ENCODE measurements at places on chromosomes 2 and 18.

DNA sequence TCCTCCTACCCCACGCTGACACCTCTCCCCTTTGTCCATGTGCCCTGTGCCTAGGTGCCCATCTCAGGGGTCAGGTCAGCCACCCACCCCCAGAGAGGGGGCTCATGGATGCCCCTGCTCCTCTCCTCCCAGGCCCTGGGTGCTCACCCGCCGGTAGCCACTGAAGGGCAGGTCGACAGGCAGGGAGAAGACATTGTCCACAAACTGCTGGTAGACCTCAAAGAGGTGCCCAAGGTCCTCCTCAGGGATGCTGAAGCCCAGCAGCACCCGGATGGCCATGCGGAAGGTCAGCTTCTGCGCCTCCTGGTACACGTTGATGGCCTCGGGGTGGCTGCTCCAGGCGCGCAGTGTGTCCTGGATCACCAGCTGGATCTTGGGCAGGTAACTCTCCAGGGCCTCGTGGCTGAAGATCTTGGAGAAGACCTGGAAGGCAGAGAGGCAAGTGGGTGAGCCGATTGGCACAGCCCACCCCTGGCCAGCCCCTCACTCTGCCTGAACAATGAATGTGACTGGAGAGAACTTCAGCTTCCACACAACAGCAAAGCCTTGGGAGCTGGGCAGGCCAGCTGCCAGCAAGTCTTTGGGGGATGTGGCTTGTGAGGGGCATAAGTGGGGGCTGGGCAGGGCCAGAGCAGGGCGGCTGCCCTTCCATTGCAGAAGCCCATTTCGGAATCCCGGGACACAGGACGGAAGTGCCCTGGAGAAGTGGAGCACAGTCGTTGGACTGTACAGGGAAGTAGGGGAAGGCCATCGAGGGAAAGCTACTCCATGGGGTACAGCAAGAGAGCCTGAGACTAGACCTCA, 12.5 kb downstream of the CYP26B1 start:
- H3K27ac ChIP-seq, result no peak overlapping the region
- H3K4me3 ChIP-seq, result no peak overlapping the region
- H3K36me3 ChIP-seq, result no peaks in the 10 kb centered on the region
- DNase-seq, result no peak
- H3K27me3 ChIP-seq, result peaks cover 11% of the 10 kb centered on the region

DNA sequence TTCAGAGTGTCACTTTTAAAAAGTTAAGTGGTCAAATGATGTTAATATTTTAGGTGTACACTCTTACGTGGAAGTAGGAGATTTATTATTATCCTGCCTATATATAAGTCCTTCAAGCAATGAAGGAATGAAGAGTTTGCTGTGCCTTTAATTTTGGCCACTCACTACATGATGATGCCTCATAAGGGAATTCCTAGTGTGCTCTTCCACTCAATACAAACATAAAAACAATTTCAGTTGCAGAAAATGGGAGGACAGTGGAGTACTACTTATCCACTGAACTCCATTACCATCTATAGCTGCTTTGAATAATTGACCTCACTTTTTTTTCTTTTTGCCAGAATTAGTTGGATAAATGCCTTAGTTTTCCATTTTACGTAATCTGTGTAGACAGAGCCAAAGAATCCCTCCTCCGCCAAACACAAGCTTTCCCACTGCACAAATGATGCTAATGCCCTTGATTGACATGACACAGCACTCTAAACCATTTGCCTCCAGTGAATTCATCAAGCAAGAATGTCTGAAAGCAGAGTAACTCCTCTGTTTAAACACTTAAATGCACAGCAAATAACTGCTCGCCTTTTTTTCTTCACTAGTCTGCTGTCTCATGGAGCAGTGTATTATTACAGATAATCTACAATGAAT, 751.1 kb upstream of the FANCL start:
- H3K4me3 ChIP-seq, result no peak overlapping the region
- no peak for DNase-seq
- H3K4me1 ChIP-seq, result no peaks in the 10 kb centered on the region
- H3K27ac ChIP-seq, result no peak overlapping the region

GRCh38 chr2:171824086-171824485, 70.0 kb downstream of the SLC25A12 start:
- no peaks in the 10 kb centered on the region for H3K4me1 ChIP-seq
- no peak overlapping the region for H3K4me3 ChIP-seq
- H3K27ac ChIP-seq, result no peak overlapping the region
- no peak for DNase-seq

DNA sequence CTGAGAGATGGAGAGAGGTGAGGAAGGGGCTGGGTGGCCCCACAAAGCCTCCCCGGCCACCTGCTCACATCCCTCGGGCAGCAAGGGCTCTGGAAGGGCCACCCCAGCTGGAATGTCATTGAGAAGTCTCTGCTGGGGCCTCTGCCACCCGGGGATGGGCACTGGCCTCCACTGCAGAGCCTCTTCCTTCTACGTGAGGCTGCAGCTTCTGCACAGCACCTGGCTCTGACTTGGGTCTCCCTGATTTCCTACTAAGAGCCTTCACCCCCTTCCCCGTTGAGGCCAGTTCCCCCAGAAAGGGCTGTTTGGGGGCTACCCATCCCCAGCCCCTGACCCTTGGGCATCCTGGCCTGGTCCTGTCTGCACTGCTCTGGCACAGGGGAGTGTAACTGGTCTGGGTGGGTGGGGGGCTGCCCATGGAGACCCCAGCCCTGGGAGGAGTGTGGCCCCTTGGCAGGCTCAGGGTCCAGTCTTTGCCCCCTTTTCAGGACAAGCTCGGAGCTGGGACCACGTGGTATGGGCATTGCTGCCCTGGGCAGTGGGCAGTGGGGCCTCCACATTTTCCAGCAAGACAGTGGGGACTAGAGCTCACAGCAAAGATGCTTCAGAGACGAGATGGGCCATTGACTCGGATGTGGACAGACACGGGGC, 5.6 kb downstream of the PDCD1 start:
- no peaks in the 10 kb centered on the region for H3K36me3 ChIP-seq
- H3K27me3 ChIP-seq, result no peaks in the 10 kb centered on the region
- H3K27ac ChIP-seq, result peak overlapping the region; percentile 22
- peaks cover 2% of the 10 kb centered on the region for H3K4me1 ChIP-seq

GRCh38 chr2:154289870-154290269, 408.6 kb upstream of the KCNJ3 start:
- H3K4me1 ChIP-seq, result no peaks in the 10 kb centered on the region
- H3K4me3 ChIP-seq, result no peak overlapping the region
- H3K27ac ChIP-seq, result no peak overlapping the region
- no peaks in the 10 kb centered on the region for H3K27me3 ChIP-seq

- peaks cover 48% of the 10 kb centered on the region for H3K27me3 ChIP-seq
- H3K36me3 ChIP-seq, result no peaks in the 10 kb centered on the region
- peak; percentile 65 for DNase-seq
- H3K4me3 ChIP-seq, result no peak overlapping the region
These were observed 22.7 kb upstream of the PDIA6 start for GRCh38 chr2:10835052-10835970.

DNA sequence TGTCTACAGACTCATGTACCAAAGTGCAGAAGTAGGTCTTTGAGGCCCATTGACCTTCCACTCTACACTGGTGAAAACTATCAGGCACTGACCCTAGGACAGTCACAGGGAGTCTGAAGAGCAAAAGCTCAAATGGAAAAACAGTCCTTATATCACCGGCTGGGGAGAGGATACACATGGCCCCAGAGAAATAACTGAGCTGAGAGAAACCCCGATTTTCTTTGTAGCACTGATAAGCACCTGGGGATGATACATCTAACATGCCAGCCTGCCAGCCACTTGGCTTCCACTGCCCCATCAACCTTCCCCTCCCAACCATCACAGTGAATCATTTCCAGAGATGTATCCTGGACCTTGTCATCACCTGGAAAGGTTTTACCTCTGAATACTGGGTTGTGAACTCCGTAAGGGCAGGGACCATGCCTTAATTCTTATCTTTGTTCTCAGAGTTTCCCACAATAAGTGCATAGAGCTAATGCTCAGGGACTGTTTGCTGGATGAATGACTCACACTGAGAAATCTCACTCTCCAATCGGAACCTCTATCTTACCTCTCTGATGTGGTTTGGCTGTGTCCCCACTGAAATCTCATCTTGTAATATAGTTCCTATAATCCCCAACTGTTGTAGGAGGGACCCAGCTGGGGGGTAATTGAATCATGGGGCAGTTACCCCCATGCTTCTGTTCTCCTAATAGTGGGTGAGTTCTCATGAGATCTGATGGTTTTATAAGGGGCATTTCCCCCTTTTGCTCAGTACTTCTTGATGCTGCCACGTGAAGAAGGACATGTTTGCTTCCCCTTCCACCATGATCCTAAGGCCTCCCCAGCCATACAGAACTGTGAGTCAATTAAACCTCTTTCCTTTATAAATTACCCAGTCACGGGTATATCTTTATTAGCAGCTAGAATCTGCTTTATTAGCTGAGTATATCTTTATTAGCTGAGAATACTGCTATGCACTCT, 37.1 kb downstream of the EVA1A start:
- no peak overlapping the region for H3K4me3 ChIP-seq
- H3K27ac ChIP-seq, result no peak overlapping the region
- no peak for DNase-seq
- H3K36me3 ChIP-seq, result no peaks in the 10 kb centered on the region
- peaks cover 10% of the 10 kb centered on the region for H3K27me3 ChIP-seq
- no peaks in the 10 kb centered on the region for H3K4me1 ChIP-seq

- no peak overlapping the region for H3K27ac ChIP-seq
- no peak for DNase-seq
- H3K4me1 ChIP-seq, result no peaks in the 10 kb centered on the region
These were observed 114.6 kb downstream of the ACVR1 start for GRCh38 chr2:157761520-157761919.

- no peaks in the 10 kb centered on the region for H3K36me3 ChIP-seq
- no peak for DNase-seq
- no peak overlapping the region for H3K27ac ChIP-seq
- no peaks in the 10 kb centered on the region for H3K4me1 ChIP-seq
- H3K4me3 ChIP-seq, result no peak overlapping the region
These were observed 1344.5 kb upstream of the TMEFF2 start for GRCh38 chr2:193539188-193539587.

DNA sequence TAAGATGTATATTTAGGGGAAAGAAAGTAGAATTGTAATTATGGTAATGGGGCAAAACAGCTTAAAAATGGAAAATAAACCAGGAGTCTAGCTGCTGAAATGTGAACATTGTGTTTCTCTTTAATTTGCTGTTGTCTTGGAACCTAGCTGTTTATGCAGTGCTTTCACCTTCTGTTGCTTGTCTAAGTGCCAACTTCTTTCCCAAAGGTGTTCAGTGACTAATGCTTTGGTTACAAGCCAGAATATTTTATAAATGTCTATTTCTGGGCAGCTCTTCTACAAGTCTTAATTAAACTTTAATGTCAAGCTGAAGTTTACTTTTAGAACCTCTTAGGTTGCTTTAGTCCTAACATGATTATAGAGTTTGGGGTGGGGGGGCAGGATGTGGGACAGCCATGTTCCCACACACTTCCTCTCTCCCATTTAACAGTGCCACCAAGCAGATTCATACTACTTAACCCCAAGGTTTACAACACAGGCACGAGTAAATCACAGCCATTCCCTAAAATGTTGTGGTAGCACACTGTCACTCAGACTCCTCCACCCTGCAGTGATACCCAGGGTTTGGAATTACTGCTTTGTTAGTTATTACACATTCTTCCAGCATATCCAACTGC, 60.6 kb downstream of the ITGA4 start:
- DNase-seq, result no peak
- H3K4me3 ChIP-seq, result peak overlapping the region; percentile 19
- H3K27me3 ChIP-seq, result no peaks in the 10 kb centered on the region
- H3K27ac ChIP-seq, result peak overlapping the region; percentile 72

GRCh38 chr2:23916727-23917405, 10.1 kb downstream of the ATAD2B start:
- peak; percentile 6 for DNase-seq
- peak overlapping the region; percentile 59 for H3K4me3 ChIP-seq
- peak overlapping the region; percentile 57 for H3K27ac ChIP-seq
- H3K4me1 ChIP-seq, result peaks cover 69% of the 10 kb centered on the region
- H3K36me3 ChIP-seq, result peaks cover 10% of the 10 kb centered on the region

DNA sequence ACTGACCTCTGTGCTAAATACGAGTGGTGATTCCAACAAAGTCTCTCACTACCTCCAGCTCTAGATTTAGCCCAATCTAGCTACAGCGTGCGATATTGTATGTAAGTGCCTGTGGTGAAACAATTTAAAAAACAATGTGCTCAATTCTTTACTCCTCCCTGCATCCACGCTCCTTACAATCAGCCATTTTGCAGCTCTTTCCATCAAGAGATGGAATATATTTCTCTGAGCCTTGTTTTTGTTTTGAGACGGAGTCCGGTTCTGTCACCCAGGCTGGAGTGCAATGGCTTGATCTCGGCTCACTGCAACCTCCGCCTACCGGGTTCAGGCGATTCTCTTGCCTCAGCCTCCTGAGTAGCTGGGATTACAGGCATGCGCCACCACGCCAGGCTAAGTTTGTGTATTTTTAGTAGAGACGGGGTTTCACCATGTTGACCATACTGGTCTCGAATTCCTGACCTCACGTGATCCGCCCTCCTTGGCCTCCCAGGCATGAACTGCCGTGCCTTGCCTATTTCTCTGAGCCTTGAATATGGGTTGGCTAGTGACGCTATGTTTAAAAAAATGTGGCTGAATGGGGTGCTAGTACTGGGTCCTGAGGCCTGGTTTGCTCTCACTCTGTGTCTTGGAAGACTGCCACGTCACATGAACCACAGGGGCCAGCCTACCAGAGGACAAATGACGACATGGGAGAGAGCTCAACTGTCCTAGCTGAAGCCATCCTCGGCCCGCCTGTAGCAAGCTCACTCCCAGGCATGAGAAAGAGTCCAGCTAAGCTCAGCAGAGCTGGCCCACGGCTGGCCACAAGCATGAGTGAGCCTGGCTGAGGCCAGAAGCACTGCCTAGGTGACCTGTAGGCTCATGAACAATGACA, 14.8 kb downstream of the WDFY1 start:
- H3K36me3 ChIP-seq, result no peaks in the 10 kb centered on the region
- H3K4me3 ChIP-seq, result peak overlapping the region; percentile 68
- no peaks in the 10 kb centered on the region for H3K27me3 ChIP-seq
- peaks cover 59% of the 10 kb centered on the region for H3K4me1 ChIP-seq
- DNase-seq, result no peak
- no peak overlapping the region for H3K27ac ChIP-seq

DNA sequence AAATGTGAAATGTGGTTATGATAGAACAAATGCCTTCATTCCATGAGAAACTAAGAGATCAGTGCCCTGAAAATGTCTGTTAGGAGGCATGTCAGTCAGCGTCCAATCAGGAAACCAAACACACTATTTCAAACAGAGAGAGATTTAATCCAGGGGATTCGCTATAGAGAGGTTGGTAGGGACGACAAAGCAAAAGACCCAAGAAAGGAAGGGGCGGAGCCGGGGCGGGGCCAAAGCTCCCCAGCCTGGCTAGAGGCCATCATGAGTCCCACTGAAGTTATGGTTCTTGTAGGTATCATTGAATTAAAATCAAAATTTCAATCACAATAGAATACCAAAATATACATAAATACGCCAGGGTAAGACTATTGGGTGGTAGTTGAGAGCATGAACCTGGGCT, 32.9 kb upstream of the RNF149 start:
- peak overlapping the region; percentile 17 for H3K27ac ChIP-seq
- no peaks in the 10 kb centered on the region for H3K36me3 ChIP-seq

Data from naive thymus-derived CD8-positive, alpha-beta T cell (primary cell).